ENCODE measurements at places on chromosomes 1 and 21. TPM values are rescaled to one million over a fixed set of nuclear protein-coding genes. Genes with fewer than 3 reads are reported as not detected.

GRCh38 chr1:217048104-217048707 lies 325.0 kb upstream of the ESRRG start:
- no peak for DNase-seq

DNA sequence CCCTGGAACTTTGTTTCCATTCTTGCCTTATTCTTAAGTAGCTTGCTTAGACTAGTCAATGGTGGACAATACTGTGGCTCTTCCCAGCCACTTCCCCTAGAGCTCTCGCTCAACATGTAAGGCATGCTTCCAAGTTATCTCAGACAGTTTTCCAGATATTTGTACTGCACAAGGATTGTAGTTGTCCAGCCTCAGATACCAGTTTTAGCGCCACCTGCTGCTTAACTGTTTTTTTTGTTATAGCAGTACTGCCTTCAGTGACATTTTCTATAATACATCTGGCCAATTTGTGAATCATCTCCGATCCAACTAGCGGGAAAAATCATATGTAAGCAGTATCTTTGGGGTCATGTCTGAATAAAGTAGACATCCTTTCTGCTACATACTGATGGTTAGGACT lies 346.7 kb upstream of the ADGRL4 start:
- DNase-seq: peak; percentile 36

MAN1C1 gene
- 0.95 TPM for total RNA-seq

KCNJ9 gene
- total RNA-seq: not detected

- DNase-seq: no peak
These were observed 12.7 kb upstream of the DYNLT5 start for GRCh38 chr1:66739401-66740157.

SLC44A3 gene
- total RNA-seq: 1.1 TPM

ARPC5 gene
- 158 TPM for total RNA-seq

Measured in H4 (cell line).